NCI-H526 treated with DMSO at 0.1 percent for 48 hours (cell line): ENCODE measurements at places on chromosomes 3 and 15.

DNA sequence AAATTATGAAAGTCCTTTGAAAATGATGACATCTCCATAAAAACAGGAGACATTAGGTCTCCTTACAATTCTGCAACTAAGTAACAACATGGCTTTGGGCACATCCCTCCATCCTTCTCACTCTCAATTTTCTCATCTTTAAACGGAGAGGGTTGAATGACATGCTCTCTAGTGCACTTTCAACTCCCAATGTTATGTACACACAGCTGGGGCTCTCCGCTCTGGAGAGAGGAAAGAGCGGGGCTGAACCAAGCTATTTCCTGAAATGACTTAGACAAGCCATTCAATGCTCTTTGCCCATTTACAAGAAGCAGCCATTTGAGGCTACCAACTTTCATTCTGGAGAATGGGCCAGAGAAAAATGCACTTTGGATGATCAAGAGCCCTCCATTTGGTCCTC lies 144.2 kb upstream of the BNIP2 start:
- DNase-seq, result no peak

GRCh38 chr3:31289584-31289983 lies 243.1 kb upstream of the STT3B start:
- DNase-seq, result no peak

DNA sequence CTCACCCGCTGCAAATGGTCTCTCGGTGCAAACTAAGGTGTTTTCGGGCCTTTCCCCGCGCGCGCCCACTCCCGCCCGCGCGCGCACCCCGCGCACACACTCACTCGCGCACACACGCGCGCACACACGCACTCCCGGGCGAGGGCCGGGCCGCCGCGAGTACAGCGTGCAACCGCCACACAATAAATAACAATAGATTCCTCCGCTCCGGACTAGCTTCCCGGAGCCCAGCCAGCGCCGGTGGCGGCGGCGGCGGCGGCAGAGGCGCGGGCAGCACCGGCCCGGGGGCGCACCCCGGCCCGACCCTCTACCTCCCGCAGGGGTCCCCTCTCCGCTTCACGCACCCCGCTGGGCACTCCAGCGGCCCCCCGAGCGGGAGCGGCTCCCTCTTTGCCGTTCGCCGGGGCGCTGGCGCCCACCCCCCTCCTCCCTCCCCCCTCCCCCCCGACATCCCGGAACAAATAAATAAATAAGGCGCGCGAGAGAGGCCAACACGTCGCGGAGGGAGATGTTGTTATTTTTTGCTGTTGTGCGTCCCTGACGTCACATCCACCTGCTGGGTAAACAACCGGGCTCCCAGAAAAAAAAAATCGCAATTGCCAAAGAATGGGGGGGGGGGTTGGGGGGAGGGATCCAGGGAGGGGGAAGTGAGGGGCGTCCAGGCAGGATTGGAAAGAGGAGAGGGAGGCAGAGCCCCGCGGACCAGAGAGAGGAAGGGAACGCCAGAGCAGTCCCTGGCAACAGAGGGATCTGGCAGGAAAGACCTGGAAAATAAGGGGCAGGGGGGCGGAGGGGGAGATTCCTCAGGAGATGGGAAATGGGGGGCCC lies at the start of gene FOXP1:
FOXP1 (minus strand) TSS at position 163 of the 828 bp plus-strand sequence. CDS start 385,347 bp downstream, outside the sequence.
- DNase-seq, result peak; percentile 54

- DNase-seq, result peak; percentile 9
Observed at GRCh38 chr15:80464951-80465625, 60.9 kb downstream of the ARNT2 start.

- no peak for DNase-seq
Observed at GRCh38 chr3:146466604-146467003, 2.8 kb downstream of the PLSCR2 start.

- DNase-seq, result no peak
Observed at GRCh38 chr3:134365766-134366065, 8.5 kb downstream of the AMOTL2 start.

GRCh38 chr3:44001072-44001471 lies 240.6 kb upstream of the TOPAZ1 start:
- DNase-seq, result no peak

GRCh38 chr3:81513591-81513990 lies 247.9 kb downstream of the GBE1 start:
- DNase-seq, result no peak

GRCh38 chr3:12303993-12304392 lies 15.1 kb downstream of the PPARG start:
- DNase-seq, result no peak

- DNase-seq, result no peak
Observed at GRCh38 chr3:177760803-177761202, 563.5 kb upstream of the TBL1XR1 start.

- no peak for DNase-seq
Observed at GRCh38 chr3:73766599-73767381, 142.0 kb upstream of the PDZRN3 start.

- DNase-seq, result no peak
Observed at GRCh38 chr3:124566701-124567100, 163.6 kb upstream of the UMPS start.
